ENCODE measurements at places on chromosomes 3 and 15.

DNA sequence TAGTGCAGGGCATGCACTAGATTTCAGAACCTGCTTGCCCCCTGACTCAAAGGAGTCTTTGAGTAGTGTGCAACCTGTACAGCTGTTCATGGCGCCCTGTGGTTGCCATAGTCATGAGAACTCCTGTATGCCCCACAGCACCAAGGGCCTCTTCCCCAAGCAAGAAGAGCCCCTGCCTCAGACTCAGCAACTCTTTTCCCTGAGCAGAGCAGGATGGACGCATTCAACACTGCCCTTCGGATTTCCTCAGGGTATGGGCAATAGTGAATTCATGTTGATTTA is 89.7 kb upstream of the KLF13 start:
- H3K36me3 ChIP-seq = no peaks in the 10 kb centered on the region
- peaks cover 2% of the 10 kb centered on the region for H3K4me1 ChIP-seq
- H3K27me3 ChIP-seq = no peaks in the 10 kb centered on the region
- H3K27ac ChIP-seq = no peak overlapping the region

DNA sequence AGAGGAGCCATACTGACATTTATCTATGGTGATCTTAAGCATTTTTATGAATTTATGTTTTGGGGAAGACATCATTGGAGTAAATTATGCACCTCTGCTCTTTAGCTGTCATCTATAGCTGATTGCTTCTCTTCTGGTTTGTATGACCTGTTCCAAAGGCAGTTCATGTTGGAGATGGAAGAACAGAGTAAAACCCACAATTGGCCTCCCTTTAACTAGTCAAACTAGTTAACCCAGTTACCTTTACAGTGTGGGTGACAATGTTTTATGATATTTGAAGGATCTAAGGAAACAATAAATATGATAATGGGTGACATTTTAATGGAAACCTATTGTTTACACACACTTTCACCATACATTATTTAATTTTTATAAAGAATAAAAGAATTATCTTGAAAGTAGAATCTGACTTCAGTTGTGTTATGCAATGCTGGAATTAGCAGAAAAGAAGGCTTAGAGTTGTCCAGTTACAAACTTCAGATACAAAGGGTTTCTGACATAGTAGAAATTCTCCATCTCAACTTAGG is 263.5 kb downstream of the NFKBIZ start:
- H3K27ac ChIP-seq = no peak overlapping the region
- DNase-seq = no peak
- no peak overlapping the region for H3K4me3 ChIP-seq
- no peaks in the 10 kb centered on the region for H3K4me1 ChIP-seq
- no peaks in the 10 kb centered on the region for H3K36me3 ChIP-seq
- H3K27me3 ChIP-seq = no peaks in the 10 kb centered on the region

DNA sequence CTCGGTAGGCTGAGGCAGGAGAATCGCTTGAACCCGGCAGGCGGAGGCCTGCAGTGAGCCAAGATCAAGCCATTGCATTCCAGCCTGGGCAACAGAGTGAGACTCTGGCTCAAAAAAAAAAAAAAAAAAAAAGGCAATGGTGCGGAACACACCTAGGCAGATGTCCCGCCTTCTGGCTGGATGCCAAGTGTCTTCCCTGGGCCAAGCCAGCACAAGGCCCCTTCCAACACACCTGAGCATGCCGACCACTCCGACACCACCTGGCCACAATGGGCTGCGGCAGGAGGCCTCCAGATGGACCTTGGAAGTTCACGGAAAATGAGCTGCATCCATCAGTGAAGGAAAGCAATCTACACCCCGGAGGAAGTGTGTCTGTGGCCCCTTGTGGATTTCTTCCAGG is 19.0 kb downstream of the NUP210 start:
- no peaks in the 10 kb centered on the region for H3K27me3 ChIP-seq
- H3K4me3 ChIP-seq = no peak overlapping the region
- DNase-seq = no peak
- H3K4me1 ChIP-seq = peaks cover 11% of the 10 kb centered on the region
- H3K27ac ChIP-seq = no peak overlapping the region
- H3K36me3 ChIP-seq = peaks cover 9% of the 10 kb centered on the region

DNA sequence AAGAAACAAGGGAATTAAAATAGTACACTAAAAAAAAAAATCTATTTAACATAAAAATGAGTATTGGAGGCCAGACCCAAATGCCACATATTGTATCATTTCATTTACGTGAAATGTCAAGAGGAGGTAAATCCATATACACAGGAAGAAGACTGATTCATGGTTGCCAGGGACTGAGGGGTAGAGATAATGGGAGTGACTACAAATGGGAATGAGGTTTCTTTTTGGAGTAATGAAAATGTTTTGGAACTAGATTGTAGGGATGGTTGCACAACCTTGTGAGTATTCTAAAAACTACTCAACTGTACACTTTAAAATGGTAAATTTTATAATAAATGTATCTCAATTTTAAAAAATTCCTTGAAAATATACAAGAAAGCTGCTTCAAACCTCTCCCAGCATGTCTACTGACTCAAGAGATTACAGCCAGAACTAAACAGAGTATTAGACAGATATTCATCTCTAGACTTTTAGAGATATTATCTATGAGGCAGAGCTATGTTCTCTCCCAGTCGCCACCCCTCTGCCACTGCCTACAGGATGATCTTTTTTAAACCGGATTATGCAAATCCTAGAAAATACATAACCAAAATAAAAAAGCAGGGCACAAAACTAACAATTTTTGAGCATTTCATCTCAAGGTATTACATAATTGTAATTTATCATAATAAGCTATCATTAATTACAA is 6.2 kb downstream of the HLTF start:
- H3K4me3 ChIP-seq = no peak overlapping the region
- DNase-seq = no peak
- no peak overlapping the region for H3K27ac ChIP-seq
- no peaks in the 10 kb centered on the region for H3K27me3 ChIP-seq
- H3K4me1 ChIP-seq = no peaks in the 10 kb centered on the region
- peaks cover 2% of the 10 kb centered on the region for H3K36me3 ChIP-seq

- no peak for DNase-seq
- no peaks in the 10 kb centered on the region for H3K27me3 ChIP-seq
- H3K4me3 ChIP-seq = peak overlapping the region; percentile 94
- no peak overlapping the region for H3K27ac ChIP-seq
- peaks cover 8% of the 10 kb centered on the region for H3K4me1 ChIP-seq
Observed at GRCh38 chr15:41828807-41829141, 882 bp downstream of the JMJD7 start.

GRCh38 chr15:68265081-68265480 is 12.5 kb upstream of the FEM1B start:
- no peak overlapping the region for H3K4me3 ChIP-seq
- no peak for DNase-seq
- H3K27ac ChIP-seq = no peak overlapping the region
- H3K4me1 ChIP-seq = no peaks in the 10 kb centered on the region
- no peaks in the 10 kb centered on the region for H3K36me3 ChIP-seq

DNA sequence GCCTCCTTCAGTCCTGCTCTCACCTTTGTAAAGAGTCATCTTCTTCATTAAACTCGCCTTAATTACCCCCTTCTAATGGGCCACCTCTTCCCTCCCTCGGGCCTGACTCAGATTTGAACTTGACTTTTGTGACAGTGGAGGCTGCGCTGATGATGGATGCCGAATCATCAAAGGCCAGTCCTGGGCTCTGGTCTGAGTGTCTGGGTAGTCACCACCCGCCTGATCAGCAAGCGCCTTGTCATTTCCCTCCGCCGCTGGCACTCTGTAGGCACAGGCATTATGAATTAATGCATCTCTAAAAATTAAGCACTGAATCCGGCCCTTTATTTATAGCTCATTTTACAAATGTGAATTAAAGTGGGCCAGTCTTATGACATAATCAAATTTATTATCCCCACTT is 116.7 kb upstream of the PROK2 start:
- H3K36me3 ChIP-seq = no peaks in the 10 kb centered on the region
- no peaks in the 10 kb centered on the region for H3K4me1 ChIP-seq
- DNase-seq = no peak
- no peaks in the 10 kb centered on the region for H3K27me3 ChIP-seq
- H3K4me3 ChIP-seq = no peak overlapping the region

- no peaks in the 10 kb centered on the region for H3K4me1 ChIP-seq
- no peak overlapping the region for H3K27ac ChIP-seq
- H3K4me3 ChIP-seq = no peak overlapping the region
- H3K36me3 ChIP-seq = peaks cover 15% of the 10 kb centered on the region
- DNase-seq = no peak
- no peaks in the 10 kb centered on the region for H3K27me3 ChIP-seq
Observed at GRCh38 chr3:48528754-48529153, 24.8 kb upstream of the SHISA5 start.

GRCh38 chr3:42652611-42653302 is 740 bp upstream of the ZBTB47 start:
- DNase-seq = no peak
- peaks cover 25% of the 10 kb centered on the region for H3K4me1 ChIP-seq
- H3K36me3 ChIP-seq = peaks cover 5% of the 10 kb centered on the region
- no peak overlapping the region for H3K27ac ChIP-seq

- no peaks in the 10 kb centered on the region for H3K4me1 ChIP-seq
- no peak overlapping the region for H3K27ac ChIP-seq
- DNase-seq = no peak
- no peaks in the 10 kb centered on the region for H3K36me3 ChIP-seq
Observed at GRCh38 chr3:16697443-16698147, 92.4 kb upstream of the DAZL start.

GRCh38 chr3:36709826-36710365 is 54.5 kb downstream of the DCLK3 start:
- DNase-seq = no peak
- no peaks in the 10 kb centered on the region for H3K4me1 ChIP-seq
- H3K36me3 ChIP-seq = no peaks in the 10 kb centered on the region
- H3K4me3 ChIP-seq = no peak overlapping the region
- H3K27ac ChIP-seq = no peak overlapping the region

Data from neuronal stem cell (in vitro differentiated cells).